ENCODE measurements at places on chromosomes 7 and 10. TPM values are rescaled to one million over a fixed set of nuclear protein-coding genes. Genes with fewer than 3 reads are reported as not detected.

The RBP4 gene
- not detected for total RNA-seq

The ECD gene
- 41.7 TPM for total RNA-seq

The METTL27 gene
- total RNA-seq = 2.9 TPM

The PAX4 gene
- not detected for total RNA-seq

The MRPS24 gene
- total RNA-seq = 81.1 TPM

The CYP3A7 gene
- total RNA-seq = not detected

The NPC1L1 gene
- total RNA-seq = 0.21 TPM

- no peaks in the 10 kb centered on the region for H3K36me3 ChIP-seq
- DNase-seq = no peak
- H3K27ac ChIP-seq = no peak overlapping the region
- no peaks in the 10 kb centered on the region for H3K27me3 ChIP-seq
These were observed 258.5 kb downstream of the PTPRN2 start for GRCh38 chr7:158329014-158329610.

DNA sequence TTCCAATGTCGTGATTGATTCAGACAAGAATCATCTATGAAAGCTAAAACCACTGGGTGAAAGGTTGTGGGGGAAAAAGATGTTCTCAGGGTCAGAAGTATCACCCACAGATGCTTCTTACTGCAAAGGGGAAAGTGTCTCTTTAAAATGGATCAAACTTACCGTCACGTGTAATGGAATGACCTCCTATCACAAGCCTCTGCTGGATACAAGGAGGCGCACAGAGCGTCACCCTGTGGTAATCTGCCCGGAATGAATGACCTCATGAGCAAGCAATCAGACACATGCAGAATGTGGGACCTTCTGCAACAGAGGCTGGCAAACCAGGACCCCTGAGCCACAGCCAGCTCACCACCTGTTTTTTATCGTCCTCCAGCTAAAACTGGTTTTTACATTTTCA lies 33.0 kb downstream of the WIPF3 start:
- no peaks in the 10 kb centered on the region for H3K36me3 ChIP-seq
- no peak overlapping the region for H3K4me3 ChIP-seq
- H3K27ac ChIP-seq = no peak overlapping the region
- H3K4me1 ChIP-seq = no peaks in the 10 kb centered on the region

DNA sequence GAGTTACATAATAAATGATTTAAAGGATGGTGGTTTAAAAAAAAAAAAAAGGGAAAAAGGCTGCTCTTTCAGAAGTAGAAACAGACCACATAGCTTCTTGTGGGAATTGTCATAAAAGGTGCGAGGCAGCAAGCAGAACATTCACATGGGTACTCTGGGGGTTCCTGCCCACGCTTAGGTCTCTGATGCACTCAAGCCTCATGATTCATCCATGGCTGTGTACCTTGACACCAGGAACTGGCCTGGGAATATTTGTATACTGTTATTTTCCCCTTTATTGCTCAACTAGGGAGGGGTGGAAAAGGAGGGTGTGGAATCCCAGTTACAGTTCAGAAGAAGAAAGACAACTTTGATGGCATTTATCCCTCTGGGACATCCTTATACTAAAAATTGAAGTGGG lies 4.0 kb downstream of the PON2 start:
- H3K4me1 ChIP-seq = peaks cover 3% of the 10 kb centered on the region
- H3K27me3 ChIP-seq = no peaks in the 10 kb centered on the region
- H3K4me3 ChIP-seq = no peak overlapping the region
- no peak for DNase-seq
- no peak overlapping the region for H3K27ac ChIP-seq
- no peaks in the 10 kb centered on the region for H3K36me3 ChIP-seq

DNA sequence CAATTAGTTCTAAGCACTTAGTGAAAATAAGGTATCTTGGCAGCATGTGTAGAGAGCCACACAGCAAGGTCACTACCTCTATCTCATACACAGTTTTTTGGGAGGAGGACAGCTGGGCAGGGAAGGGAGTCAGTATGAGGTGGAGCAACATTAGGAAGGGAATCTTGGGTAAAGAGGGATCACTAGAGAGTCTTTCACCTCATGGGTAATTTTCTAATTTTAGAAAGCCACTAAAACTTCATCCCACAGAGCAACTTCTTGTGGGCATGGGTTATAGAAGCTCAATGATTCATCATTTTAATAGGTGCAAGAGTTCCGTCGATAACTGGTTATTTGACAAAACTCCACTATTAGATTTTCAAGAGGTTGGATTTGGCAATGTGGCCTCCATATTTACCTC lies 2.5 kb downstream of the NRAP start:
- no peaks in the 10 kb centered on the region for H3K27me3 ChIP-seq
- H3K4me3 ChIP-seq = no peak overlapping the region
- no peak overlapping the region for H3K27ac ChIP-seq
- no peaks in the 10 kb centered on the region for H3K4me1 ChIP-seq

GRCh38 chr7:5183899-5184298 lies 6.1 kb upstream of the WIPI2 start:
- H3K27me3 ChIP-seq = no peaks in the 10 kb centered on the region
- no peak for DNase-seq
- H3K36me3 ChIP-seq = no peaks in the 10 kb centered on the region
- no peaks in the 10 kb centered on the region for H3K4me1 ChIP-seq

DNA sequence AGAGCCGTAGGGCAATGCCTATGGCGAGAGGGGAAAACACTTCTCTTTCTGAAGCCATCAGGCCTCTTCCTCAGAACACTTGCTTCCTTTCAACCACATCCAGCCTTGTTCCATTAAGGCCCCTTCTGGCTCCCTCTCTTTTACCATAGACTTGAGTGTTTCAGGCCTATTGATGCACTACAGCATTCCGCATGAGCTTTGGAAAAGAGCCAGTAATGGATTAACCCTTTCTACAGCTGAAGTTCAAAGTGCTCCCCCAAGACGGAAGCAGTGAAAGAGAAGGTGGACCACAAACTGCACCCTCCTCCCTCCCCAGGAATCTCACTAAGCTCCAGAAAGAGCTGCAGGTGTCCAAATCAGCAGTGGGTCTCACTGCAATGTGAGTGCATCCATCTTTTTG lies 102.7 kb upstream of the C7orf33 start:
- H3K27ac ChIP-seq = no peak overlapping the region
- no peaks in the 10 kb centered on the region for H3K4me1 ChIP-seq
- H3K4me3 ChIP-seq = no peak overlapping the region
- peaks cover 3% of the 10 kb centered on the region for H3K27me3 ChIP-seq

DNA sequence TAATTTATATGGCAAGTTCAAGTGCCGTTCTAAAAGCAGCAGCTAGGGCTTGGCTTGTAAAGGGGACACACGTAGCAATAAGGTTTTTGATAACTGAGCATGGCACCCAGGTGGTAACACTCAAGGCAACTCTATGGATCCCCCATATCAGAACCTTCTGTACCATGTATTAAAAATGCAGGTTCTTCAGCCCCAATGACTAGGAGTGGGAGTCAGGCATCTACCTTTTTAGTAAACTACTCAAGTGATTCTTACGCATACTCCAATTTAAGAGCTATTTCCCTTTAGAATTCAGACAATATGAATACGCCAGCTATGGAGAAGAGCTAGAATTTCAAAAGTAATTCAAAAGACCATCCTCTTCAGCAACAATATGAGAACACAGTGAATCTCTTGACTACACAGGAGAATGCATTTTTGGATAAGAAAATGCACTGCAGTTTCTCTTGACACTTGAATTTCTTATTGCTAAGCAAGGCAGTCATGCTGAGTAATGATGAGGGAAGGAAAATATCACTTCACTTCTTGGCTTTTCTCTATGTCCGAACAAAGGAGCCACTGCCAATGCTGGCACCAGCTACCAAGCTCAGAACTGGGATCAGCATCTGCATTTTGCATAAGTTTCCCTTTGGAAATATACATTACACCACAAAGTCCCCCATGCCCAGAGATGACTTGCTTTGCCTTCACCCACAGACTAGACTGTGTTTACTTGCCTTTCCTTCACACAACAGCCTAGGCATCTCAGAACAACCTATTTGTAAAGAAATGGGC lies 53.5 kb downstream of the ABLIM1 start:
- no peak for DNase-seq
- no peaks in the 10 kb centered on the region for H3K36me3 ChIP-seq
- H3K27me3 ChIP-seq = no peaks in the 10 kb centered on the region
- no peaks in the 10 kb centered on the region for H3K4me1 ChIP-seq
- H3K4me3 ChIP-seq = no peak overlapping the region
- no peak overlapping the region for H3K27ac ChIP-seq

- DNase-seq = no peak
- H3K36me3 ChIP-seq = no peaks in the 10 kb centered on the region
- no peaks in the 10 kb centered on the region for H3K4me1 ChIP-seq
- no peak overlapping the region for H3K4me3 ChIP-seq
- H3K27me3 ChIP-seq = no peaks in the 10 kb centered on the region
These were observed 236.0 kb downstream of the MAGI2 start for GRCh38 chr7:79217468-79217867.

- no peaks in the 10 kb centered on the region for H3K36me3 ChIP-seq
- no peaks in the 10 kb centered on the region for H3K27me3 ChIP-seq
- H3K4me3 ChIP-seq = no peak overlapping the region
- DNase-seq = no peak
- H3K4me1 ChIP-seq = no peaks in the 10 kb centered on the region
- no peak overlapping the region for H3K27ac ChIP-seq
These were observed 15.6 kb downstream of the TRDMT1 start for GRCh38 chr10:17185873-17186272.

DNA sequence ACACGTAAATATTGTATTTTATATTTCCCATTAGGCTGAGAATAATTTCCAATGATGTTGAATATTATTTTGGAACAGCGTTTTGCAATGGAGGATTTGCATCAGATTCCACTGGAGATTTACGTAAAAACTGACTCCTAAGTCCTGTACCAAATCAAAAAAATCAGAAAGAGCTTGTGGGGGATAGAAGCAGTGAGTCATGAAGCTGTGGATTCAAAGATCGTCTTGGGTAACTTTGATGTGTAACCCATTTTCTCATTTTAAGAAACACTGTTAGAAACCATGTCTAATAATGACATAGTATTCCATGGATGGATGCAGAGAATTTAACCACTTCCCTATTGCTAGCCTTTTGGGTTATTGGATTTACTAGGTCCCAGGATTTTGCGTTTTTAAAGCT lies 158.6 kb downstream of the INHBA start:
- no peaks in the 10 kb centered on the region for H3K27me3 ChIP-seq
- no peak for DNase-seq
- H3K4me3 ChIP-seq = no peak overlapping the region
- no peak overlapping the region for H3K27ac ChIP-seq
- H3K36me3 ChIP-seq = no peaks in the 10 kb centered on the region
- H3K4me1 ChIP-seq = no peaks in the 10 kb centered on the region

DNA sequence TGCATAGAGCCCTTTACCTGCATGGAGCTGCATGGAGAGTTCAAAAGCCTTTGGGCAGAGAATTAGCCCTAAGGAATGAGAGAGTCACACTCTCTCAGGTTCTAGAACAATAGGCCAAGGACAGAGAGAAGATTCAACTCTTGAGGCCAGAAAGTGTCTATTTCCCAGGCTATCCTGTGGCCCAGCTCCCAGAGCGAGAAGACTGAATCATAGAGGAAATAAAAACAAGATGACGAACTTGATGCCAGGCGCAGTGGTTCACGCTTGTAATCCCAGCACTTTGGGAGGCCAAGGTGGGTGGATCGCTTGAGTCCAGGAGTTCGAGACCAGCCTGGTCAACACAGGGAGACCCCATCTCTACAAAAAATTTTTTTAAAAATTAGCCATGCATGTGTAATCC lies 18.3 kb upstream of the PODXL start:
- H3K4me1 ChIP-seq = no peaks in the 10 kb centered on the region
- H3K36me3 ChIP-seq = no peaks in the 10 kb centered on the region
- DNase-seq = no peak
- H3K4me3 ChIP-seq = no peak overlapping the region
- H3K27me3 ChIP-seq = no peaks in the 10 kb centered on the region
- no peak overlapping the region for H3K27ac ChIP-seq

DNA sequence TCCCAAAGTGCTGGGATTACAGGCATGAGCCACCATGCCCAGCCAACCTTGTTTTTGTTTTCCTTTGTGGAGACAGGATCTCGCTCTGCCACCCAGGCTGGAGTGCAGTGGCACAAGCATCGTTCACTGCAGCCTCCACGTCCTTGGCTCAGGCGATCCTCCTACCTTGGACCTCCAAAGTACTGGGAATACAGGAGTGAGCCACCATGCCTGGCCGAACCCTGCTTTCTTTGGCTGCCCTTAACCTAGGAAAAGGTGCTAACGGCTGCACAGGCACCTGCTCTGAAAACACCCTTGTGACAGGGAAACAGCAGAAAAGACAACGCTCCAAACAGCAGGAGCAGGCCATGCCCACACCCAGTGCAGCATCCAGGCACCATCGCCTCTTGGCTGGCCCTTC lies 71.9 kb downstream of the OAT start:
- H3K36me3 ChIP-seq = no peaks in the 10 kb centered on the region
- H3K4me1 ChIP-seq = no peaks in the 10 kb centered on the region
- H3K27me3 ChIP-seq = no peaks in the 10 kb centered on the region
- no peak for DNase-seq
- H3K4me3 ChIP-seq = no peak overlapping the region
